ENCODE measurements at places on chromosomes 6 and 20.

DNA sequence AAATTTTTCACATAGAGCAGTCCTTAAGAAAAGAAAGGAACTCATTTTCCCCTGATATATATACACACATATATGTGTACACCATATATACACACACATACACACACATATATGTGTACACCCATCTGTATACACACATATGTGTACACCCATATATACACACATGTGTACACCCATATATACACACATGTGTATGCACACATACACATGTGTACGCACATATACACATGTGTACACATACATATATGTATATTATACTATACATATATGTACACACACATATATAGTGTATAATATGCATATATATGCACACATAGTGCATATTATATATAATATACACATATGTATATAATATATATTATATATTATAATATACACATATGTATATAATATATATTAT lies 9.1 kb downstream of the MAP3K4 start:
- DNase-seq = no peak

DNA sequence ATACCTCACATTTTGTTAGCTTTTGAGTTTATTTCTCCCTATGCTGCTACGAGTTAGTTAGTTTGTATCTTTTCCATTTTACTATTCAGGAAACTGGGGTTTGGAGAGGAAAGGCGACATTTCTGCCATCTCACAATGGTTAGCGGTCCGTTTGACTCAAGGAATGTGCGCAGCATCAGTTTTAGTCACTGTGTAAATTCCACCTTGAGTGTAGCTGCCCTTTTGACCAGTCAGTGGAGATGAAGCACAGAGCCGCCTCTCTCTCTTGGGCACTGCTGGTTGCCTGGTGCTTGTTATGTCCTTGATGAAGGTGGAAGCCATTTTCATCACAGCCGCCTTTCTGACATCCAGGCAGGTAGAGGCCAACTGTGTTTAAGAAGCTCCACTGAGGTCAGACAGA lies 185.5 kb downstream of the SCP2D1 start:
- DNase-seq = no peak

GRCh38 chr6:52503323-52503747 lies 73.5 kb downstream of the TRAM2 start:
- DNase-seq = no peak

GRCh38 chr20:38229376-38230252 lies 30.9 kb downstream of the KIAA1755 start:
- DNase-seq = no peak

DNA sequence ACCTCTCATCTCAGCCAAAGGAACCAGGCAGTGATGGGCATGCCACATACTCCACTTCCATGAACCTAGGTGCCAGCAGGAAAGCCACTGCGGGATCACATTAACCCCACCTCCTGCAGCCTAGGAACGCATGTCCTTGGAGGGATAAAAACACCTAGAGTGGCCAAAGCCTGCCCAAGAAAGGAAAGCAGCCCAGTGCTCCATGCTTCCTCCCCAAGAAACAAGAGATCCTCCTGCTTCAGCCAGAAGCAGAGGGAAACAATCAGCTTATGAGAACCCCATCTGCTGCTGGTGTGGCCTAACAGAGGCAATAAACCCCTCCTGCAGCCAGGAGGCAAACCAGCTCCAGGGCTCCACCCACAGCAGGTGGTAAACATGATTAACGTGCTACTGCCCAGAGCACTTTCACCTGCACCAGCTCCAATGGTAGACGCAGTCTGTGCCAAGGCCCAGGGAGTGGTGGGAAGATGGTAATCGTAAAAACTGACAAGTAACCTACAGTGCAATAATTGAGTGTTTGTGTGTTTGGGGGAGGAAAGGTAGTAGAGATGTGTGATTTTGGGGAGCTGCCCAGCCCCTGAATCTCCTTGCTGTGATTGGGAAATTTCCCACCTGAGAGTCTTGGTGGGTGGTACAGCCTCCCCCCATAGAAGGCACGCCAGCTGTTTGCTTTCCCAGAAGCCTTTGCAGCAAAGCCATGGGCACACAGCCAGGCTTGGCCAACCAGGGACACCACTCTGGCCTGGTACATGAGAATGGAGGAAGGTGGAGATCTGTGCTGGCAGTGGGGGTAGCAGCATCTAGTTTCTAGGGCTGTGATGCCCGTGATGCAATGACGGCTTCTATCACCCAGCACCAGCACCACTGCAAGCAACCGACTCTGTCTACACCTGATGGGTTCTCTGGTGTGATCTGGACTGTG lies 50.6 kb upstream of the TBC1D7 start:
- DNase-seq = no peak

GRCh38 chr6:113882336-113883022 lies 25.3 kb downstream of the MARCKS start:
- no peak for DNase-seq

GRCh38 chr20:18621004-18621403 lies 33.1 kb downstream of the DTD1 start:
- DNase-seq = no peak

- peak; percentile 87 for DNase-seq
These were observed 166.2 kb downstream of the SCML4 start for GRCh38 chr6:107657755-107658461.

GRCh38 chr6:169155481-169155880 lies 98.2 kb downstream of the THBS2 start:
- no peak for DNase-seq

- DNase-seq = no peak
These were observed 93.9 kb downstream of the FOXO3 start for GRCh38 chr6:108654465-108655106.

- no peak for DNase-seq
These were observed 446.8 kb downstream of the PTPRT start for GRCh38 chr20:42742926-42743325.

DNA sequence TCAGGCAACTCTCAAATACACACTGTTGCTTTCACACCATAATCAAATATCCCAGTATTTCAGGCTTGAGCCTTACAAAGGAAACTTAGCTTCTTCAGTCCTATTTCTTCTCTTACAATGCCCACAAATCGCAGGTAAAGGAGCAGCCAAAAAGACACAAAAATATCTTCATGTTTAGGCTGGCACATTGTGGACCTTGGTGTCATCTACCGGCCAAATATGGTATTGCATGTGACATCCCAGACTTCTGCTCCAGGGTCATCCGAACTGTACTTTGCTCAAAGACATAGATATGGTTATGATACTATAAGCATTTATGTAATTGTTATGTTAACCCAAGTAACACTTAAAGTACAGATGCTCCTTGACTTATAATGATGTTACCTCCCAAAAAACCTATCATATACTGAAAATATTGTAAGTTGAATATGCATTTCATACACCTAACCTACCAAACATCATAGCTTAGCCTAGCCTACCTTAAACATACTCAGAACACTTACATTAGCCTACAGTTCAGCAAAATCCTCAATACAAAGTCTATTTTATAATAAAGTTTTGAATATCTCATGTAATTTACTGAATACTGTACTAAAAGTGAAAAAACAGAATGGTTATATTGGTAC lies 4.6 kb downstream of the OR2H2 start:
- DNase-seq = peak; percentile 57

- DNase-seq = no peak
These were observed 4.8 kb upstream of the PRPH2 start for GRCh38 chr6:42727087-42727611.

- DNase-seq = no peak
These were observed 138.4 kb upstream of the FOXA2 start for GRCh38 chr20:22722811-22723210.

DNA sequence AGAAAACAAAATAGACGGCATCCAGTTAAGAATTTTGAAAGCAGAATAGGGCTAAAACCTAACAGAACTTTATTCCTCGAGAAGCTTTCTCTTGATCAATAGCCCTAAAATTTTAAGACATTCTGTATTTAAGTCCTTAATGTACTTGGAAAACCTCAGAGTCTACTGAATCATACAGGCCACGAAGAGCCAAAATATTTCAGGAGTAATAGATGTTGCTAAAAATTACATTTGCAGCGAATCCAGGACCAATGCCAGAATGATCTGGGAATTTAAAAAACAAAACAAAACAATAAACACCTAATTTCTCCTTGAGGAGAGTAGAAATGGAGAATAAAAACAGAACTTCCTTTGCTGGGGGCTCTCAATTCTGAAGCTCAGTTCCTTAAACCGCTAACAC lies 23.3 kb downstream of the ATXN1 start:
- DNase-seq = no peak

GRCh38 chr20:11352041-11352440 lies 565.7 kb upstream of the BTBD3 start:
- no peak for DNase-seq

- no peak for DNase-seq
These were observed 575 bp upstream of the CNR1 start for GRCh38 chr6:88166493-88167351.

DNA sequence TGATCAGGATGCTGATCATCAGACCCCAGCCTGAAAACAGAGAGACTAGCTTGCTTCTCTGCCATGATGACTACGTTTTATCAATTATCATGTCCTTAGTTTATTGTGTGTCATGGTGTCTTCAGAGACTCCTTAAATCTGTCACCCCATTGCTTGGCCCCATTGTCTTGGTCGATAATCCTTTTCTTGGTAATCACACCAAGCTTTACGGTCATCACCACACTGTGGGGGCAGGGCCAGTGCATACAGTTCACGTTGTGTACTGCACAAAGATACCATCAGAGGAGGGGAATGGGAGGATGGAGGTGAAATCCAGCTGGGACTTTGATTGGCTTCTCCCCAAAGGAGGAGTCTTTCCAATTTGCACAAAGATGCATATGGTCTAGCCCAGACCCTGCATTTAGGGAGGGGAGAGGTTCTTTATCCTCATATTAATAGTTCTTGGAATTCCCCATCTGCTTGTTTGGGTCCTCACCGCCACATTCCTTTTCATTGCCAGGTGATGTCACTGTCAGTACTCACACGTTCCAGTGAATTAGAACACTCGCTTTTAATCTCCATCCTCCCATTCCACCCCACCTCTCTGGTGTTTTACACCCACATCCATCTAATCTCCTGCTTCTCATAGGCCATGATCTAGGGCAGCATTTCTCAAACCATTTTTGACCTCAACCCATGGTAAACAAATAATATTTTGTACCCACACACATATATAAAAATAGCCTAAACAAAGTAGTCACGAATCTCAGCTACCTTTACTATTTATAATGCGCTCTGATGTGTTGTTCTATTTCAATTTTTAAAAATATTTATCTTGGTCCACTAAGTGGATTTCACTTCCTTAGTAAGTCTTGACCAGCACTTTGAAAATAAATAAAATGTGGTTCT lies 5.7 kb downstream of the ETV7 start:
- no peak for DNase-seq

DNA sequence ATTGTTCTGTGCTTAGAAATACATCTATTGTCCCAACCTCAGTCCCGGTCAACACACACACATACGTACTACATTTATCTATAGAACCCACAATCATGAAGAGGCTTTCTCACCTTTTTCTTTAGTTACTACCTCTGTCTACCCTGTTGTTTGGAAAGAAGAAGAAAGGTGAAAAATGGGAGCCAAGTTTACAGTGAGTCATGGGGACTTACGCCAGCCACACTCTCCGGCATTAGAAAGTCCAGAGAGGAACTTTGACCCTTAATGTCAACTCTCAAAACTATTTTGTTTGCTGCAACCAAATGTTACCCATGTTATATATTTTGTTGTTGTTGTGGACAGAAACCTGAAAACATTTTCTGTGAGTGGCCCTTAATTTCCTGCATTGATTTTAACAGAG lies 259.1 kb downstream of the ZFAND3 start:
- no peak for DNase-seq

- no peak for DNase-seq
These were observed 173.0 kb downstream of the PLCB4 start for GRCh38 chr20:9241721-9242427.

DNA sequence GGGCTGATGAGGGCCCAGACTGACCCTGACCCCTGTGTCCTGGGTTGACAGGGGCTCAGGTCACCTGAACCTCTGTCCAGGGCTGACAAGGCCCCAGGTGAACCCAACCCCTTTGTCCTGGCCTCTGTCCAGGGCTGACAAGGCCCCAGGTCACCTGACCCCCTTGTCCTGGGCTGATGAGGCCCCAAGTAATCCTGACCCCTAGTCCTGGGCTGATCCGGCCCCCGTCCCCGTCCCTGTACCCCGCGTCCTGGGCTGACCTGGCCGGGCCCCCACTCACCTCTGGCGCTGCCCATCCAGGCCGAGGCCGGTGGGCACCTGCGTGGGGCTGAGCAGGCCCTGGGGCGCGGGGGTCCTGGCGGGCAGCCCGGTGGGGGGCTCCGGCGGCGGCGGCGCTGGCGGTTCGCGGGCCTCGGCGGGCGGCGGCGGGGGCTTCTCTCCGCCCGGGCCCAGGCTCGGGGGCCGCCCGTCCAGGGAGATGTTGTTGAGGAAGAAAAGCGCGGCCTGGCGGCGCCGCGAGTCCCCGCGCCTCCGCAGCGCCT lies 379 bp downstream of the CABLES2 start:
- DNase-seq = no peak

GRCh38 chr6:105484238-105485161 lies 81.6 kb upstream of the PREP start:
- DNase-seq = peak; percentile 67

GRCh38 chr6:152225241-152225934 lies 411.8 kb downstream of the SYNE1 start:
- no peak for DNase-seq

DNA sequence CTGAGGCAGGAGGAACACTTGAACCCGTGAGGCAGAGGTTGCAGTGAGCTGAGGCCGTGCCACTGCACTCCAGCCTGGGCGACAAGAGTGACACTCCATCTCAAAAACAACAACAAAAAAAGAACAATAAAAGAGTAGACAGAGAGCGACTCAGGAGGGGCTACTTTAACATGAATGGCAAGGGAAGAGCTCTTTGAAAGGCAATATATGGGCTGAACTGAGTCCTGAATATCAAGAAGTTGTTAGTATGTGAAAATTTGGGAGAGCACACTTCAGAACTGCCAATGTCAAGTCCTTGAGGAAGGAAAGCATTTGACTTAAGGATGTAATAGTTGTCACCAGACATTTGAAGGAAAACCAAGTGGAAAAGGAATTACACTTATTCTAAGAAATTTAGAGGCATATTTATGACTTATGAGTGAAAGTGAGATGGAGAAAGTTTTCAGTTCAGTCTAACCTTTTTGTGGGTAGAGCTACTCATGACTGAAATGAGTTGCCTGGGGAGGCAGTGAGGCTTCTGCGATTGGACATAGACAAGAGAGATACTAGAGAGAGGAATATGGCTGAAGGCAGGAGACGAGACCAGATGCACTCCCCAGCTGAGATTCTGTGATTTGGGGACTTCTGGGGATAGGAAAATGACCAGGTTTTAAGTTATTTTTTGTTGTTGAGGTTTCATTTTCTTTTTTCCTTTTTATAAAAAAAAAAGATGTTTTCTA lies 48.6 kb upstream of the SLC16A10 start:
- peak; percentile 64 for DNase-seq

- peak; percentile 10 for DNase-seq
These were observed 7.1 kb downstream of the L3MBTL1 start for GRCh38 chr20:43514648-43514999.

- DNase-seq = no peak
These were observed 454 bp downstream of the L3MBTL3 start for GRCh38 chr6:130018744-130019325.

DNA sequence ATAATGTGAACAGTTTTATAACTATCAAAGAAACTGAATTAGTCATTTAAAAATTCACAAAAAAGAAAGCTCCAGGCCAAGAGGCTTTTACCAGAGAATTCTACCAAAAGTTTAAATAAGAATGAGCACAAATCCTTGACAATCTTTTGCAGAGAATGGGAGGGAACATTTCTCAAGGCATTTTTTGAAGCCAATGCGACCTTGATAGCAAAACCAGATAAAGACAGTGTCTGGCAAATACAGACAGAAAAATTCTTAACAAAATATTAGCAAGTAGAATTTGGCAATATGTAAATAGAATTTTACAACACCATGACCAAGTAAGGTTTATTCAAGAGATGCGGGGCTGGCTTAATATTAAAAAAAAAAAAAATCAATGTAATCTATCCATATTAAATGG lies 41.7 kb downstream of the RNF24 start:
- DNase-seq = no peak

Data from activated CD4-positive, alpha-beta T cell treated with anti-CD3 and anti-CD28 coated beads, Interleukin-2, amount 50 U/mL, for 16 hours (primary cell).